ENCODE measurements at places on chromosomes 12 and 14.
A peak's percentile ranks its signal among the peaks of the same experiment; 100 is the strongest.

DNA sequence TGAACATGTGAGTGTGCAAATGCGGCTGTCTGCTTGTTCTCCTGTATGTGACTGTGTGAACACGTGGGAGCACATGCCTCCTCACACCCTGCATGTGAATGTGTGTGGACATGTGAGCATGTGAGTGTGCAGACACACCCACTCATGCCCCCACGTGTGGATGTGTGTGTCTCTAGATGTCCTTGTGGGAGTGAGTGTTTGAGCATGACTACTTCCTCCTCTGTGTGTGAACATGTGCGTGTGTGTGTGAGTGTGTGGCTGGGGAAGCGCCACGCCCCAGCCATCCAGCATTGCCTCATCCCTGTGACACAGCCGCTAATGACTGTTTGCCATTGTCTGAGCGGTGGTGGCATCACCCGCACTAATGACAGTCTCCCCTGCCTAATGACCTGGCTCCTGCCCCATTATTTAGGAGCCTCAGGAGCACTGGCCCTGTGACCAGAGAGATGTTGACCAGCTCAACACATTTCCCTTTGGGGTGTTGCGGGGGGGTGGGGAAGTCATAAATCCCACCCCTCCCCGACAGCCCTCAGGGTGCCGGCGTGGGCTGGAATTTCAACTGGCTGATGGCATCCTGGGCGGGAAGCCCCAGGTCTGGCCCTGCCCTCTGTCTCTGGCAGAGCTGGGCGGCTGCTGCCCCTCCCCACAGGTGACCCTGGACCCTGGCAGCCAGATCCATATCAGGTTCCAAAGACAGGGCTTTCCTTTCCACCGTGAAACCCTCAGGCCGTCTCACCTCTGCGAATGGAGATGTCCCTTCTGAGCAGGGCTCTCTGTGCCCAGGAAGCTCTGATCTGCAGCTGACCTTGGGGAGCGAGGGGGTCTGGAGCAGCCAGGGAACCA is 11.5 kb upstream of the KRT80 start:
- no peak for DNase-seq

DNA sequence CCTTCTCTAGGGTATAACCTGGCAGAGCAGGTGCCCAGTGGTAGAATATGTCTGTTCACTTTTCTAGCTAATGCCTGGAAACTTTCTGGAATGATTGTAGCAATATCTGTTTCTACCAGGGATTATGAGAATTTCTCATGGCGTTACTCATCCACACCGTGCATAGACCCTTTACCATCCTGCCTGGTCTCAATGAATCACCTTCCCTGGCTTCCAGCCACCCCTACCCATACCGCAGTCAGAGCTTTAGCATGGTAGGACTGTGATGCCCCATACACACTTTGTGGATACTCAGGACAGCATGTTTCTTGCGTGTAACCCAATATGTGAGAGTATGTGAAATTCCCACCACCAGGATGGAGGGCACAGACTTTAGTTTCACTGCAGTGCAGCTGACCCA is 45.4 kb downstream of the TUNAR start:
- no peak for DNase-seq

DNA sequence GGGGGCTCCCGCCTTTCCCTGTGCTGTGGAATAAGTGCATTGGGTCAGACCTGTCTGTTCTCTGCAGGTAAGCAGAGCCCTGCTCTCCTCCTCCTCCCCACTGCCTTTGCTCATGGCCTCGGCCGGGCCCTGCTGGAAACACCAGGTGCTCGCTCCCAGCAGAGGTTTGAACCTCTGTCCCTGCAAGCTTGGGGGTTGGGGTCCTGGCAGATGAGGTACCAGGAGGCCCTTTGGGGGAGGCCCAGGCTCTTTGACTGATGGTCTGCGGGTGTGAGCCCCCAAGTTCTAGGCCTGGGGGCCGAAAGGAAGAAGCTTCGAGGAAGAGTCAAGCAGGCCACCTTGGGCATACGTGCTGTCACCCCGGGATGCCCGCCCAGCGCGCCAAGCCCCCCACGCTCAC is 22.1 kb upstream of the CEP170B start:
- DNase-seq, result no peak

- DNase-seq, result no peak
Measured at GRCh38 chr14:56274556-56274955, 156.3 kb downstream of the PELI2 start.

DNA sequence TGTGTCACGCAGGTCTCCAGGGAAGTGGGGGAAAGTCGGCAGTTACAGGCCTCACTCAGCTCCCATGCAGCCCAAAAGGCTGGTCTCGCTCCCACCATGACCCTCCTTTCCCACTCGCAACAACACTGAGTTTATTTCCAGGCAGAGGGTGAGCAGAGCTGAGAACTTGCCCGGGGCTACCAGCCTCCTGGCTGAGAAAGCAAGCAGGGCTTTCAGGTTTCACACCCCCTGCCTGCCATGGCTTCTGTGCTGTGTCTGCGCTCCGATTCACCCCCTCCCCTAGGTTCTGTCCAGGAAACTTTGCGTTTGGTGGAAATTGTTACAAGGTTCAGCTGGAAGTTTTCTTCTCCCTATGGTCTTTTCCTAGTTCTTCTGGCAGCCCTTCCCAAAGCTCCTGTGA is 17.1 kb downstream of the OR10G2 start:
- DNase-seq, result no peak

- no peak for DNase-seq
Measured at GRCh38 chr12:90245391-90245790, 536.8 kb upstream of the ATP2B1 start.

- no peak for DNase-seq
Measured at GRCh38 chr14:23694085-23694948, 58.2 kb downstream of the DHRS2 start.

DNA sequence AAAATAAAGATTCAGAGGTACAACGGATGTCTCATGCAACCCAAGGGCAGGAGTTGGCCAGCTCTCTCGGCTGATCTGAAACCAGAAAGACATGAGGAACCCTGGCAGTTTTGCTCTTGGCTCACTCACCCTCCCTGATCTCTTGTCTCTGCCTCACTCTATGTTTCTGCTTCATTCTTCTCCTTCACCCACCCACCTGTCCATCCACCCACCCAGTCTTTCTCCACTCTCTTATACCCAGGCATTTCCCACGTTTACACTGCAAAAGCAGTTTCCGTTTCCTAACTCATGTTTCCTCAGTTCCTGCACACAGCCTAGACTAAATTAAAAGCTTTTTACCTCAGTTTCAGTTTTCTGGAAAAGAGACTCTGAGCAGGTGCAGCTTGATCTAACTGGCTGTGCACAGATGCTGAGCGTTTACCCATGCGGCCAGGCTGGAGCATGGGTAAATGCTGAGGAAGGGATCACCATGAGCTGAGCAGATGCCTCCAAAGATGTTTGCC is 157.6 kb downstream of the PRKCH start:
- DNase-seq, result peak; percentile 30

GRCh38 chr12:122054842-122055520 is 23.6 kb upstream of the MLXIP start:
- no peak for DNase-seq

DNA sequence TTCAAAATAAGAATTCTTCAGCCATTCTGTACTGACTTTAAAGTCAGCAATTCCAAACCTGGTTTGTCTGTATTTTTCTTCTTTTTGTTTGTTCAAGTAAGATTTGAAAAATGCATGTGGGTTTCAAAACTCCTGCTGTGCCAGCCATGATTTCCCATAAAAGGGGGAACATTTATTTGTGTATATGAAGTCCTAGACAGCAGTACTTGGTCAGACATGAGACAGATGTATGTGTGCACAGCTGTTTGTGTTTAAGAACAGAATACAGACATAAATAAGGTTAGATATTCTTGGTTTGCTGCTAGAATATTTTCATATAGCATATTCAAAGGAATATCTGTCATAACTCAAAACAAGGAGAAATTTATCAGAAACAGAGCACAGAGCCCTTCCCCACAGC is 236.0 kb downstream of the ADAMTS20 start:
- DNase-seq, result no peak

DNA sequence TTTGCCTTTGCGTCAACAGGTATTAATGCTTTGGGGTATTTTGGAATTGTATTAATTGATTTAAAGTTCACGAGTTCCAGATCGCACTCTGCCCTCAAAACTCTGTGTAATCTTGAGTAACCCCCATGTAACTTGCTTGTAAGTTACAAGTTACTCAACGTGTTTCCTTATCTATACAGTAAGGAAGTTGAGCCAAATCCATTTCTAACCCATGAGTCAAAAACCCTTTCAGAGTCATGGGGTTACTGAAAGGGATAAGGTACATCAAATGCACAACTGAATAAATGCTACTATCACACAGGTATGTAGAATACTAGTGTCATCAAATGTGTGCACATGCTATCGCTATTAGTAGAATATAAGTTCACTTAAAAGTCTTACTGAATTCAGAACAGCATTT is 28.6 kb upstream of the ADAMTS20 start:
- DNase-seq, result no peak

DNA sequence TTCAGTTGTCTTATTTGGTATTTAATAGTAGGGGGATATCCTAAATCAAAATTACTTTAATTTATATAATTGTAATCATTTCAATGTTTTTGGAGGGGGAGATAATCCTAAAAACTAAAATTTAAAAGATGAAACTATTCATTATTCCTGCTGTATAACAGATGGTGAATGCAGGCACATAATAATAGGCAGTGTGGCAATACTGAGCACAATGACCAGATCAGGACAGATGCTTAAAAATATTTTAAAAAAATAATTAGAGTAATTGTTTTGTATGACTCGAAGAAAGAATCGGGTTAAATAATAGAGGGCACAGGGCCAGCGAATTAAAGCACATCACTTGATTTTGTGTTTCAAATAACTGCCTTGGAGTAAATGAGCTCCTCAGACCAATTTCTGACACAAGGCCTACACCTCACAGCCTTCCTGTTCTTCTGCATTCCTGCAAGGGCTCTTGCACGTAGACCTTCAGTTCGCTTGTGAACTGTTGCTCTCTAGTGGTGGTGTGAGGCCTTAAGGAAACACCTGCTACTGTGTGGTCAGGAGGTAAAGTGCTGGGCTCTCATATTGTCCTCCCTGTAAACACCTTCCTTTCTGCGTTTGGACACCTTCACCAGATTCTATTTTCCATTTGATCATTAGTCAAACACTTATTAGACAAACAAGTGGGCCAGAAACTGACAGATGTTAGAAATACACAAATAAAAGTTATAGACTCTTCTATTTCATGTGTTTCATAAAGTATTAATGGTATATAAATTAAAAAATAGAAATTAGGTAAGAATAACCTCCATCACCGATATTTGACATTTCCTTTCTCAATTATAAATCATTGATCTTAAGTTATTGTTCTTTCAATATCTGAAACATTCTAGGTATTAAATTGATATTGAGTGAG is 29.3 kb upstream of the KLRF1 start:
- peak; percentile 59 for DNase-seq

DNA sequence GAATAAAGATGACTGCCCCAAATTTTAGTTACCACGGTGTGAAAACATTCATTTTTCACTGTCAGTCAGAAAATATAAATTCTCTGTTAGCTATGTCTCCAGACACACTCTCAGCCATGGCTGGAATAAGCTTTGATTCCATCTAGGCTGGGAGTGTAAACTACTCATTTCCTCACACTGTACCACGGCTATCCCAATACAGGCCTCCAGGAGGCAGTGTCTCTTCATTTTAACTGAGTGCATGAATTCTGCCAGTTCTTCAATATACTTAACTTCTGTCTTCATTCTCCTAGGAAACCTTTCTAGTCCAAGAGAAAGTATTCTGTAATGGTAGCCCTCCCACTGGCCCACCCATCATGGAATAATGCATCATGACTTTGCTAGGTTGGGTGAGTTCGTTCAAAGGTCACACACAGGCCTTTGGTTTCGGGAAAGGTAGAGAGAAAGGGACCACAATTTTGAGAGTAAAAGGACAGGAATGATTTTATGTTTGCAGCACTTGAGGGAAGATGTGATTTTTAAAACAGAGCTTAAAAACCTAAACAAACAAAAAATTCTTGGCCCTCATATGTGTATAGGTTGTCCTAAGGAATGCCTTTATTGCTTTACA is 381.1 kb downstream of the SEC23A start:
- DNase-seq, result no peak

GRCh38 chr12:85191-85666 is 18.7 kb downstream of the IQSEC3 start:
- no peak for DNase-seq

DNA sequence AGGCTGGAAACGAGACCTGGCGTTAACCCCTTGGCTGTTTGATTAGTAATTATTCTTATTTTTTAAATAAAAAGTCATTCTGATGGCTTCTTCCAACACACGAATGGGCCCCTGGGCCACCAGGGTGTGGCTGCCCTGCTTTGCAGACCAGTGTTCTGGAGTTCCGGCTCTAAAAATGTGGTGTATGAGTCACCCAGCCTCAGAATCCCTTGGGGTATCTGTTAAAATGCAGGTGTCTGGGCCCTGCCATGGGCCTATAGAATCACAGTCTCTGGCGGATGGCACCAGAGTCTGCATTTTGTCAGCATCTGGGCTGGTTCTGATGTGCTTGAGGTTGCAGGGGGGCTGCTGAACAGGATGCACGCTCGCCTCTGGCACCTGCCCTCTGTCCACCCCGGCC is 2.5 kb upstream of the PSMC1 start:
- DNase-seq, result no peak

- DNase-seq, result no peak
Measured at GRCh38 chr14:86766469-86766868, 1226.5 kb downstream of the GALC start.

- DNase-seq, result no peak
Measured at GRCh38 chr12:52559979-52560378, 7.0 kb upstream of the KRT71 start.

DNA sequence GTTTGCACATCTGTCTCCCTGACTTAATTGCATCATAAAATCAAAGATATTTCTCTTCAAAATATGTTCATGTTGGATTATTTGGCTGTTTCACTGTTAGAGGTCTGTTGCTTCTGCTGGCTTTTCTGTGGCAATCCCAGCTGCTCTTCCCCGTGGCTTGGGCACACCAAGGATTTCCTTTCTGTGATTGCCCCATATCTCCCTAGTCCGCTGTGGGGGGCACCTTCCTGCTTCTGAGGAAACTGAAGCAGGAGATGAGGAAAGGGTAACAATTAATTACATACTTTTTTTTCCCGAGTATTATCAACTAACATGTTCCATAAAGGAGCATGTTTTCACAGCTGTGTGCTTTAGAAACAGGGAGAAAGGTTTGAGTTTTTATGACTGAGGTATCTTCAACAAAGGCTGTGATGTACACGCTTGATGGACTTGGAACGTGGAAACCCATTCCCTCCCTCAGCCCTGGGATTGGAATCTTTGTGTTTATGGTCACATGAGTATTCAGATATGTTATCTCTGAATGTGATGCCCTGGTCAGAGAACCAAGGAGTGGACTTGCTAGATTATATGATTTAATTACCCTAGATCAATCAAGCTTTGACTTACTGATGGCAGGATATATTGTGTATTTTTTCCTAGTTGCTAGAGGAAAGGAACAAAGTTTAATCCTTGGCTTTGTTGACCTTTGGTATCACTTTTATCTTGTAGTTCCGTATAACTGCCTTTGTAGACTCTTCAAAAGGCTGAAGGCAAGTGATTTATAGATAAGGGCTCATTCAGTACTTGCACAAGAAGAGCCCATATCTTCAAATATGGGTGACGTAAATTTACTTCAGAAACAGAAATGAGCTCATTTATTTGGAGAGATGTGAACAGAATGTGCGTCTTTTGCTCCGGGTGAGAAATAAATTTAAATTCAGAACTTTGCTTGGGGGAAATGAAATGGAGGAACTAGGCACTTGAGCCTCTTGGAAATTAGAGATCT is 46.7 kb downstream of the BORCS5 start:
- no peak for DNase-seq

All from stimulated activated CD4-positive, alpha-beta T cell treated with anti-CD3 and anti-CD28 coated beads, TNF-alpha, amount 100 ng/mL, for 24 hours (primary cell).